ENCODE measurements at places on chromosomes 16 and 17.

DNA sequence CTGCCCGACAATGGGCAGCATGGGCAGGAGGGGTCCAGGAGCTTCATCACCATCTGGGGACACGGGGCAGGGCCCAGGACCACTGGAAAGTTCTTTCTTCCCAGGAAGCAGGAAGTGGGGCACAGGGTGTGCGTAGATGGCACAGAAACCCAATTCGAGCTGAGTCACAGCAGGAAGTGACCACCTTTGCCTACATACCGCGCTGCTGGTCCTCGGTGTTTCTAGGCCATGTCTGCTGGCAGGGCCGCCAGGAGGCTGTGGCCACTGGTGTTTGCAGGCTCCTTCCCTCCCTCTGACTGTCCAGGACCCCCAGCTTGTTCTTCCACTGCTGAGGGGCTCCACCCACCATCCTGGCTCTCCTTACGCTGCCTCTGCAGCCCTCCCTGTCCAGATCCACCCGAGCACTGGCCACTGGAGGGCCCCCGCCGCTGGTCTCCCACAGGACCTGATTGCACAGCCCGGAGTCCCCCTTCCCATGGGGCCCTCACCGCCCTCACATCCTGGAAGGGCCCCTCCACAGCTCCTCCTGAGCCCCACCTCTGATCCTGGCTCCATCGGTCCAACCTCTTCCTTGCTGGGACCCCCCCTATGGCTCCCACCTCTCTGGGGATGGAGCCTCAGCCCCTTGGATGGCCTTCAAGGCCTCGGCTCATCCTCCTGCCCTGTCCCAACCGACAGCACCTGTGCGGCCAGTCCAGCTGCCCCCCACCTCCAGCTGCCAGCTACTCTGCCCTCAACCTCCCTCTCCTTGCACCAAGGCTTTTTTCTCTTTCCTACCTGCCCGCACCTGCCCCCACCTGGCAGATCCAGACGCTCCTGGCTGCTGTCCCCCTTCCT is 14.5 kb upstream of the RASD1 start:
- peak; percentile 14 for DNase-seq

DNA sequence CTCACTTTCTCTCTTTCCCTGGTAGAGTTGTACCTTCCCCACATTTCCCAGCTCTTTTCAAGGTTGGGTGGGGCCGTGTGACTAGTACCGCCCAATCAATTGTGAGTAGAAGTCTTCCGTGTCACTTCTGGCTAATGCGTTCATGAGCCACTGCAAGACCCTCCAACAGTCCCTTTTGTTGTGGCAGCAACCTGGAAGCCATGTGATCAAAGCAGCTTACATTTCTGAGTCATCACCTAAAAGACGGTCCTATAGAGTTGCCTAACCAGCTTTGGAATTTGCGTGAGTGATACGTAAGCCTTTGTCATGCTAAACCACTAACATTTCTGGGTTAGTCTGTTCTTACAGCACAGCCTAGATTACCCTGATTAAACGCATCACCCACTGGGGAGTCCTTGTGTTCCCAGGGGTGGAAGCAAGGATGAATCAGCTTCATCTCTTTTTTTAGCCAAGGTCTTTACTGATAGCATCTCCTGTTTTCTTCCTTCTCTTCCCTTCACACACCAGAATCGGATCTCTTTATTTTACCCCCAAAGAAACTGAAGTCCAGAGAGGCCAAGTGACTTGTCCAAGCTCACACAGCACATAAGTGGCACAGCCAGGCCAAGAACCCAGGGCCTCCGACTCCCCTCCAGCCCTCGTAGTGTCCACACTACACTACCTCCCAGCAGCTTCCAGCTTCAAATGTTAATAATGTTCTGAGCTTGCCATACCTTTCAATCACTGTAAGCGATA is 366.3 kb upstream of the XYLT1 start:
- DNase-seq, result peak; percentile 50

DNA sequence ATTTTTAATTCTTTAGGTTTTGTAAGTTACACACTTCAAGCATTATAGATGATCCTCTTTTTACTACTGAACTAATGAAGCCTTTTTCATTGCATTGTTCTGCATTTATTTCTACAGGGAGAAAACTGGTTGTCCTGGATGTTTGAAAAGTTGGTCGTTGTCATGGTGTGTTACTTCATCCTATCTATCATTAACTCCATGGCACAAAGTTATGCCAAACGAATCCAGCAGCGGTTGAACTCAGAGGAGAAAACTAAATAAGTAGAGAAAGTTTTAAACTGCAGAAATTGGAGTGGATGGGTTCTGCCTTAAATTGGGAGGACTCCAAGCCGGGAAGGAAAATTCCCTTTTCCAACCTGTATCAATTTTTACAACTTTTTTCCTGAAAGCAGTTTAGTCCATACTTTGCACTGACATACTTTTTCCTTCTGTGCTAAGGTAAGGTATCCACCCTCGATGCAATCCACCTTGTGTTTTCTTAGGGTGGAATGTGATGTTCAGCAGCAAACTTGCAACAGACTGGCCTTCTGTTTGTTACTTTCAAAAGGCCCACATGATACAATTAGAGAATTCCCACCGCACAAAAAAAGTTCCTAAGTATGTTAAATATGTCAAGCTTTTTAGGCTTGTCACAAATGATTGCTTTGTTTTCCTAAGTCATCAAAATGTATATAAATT is 53.0 kb downstream of the TUBD1 start:
- DNase-seq, result no peak

DNA sequence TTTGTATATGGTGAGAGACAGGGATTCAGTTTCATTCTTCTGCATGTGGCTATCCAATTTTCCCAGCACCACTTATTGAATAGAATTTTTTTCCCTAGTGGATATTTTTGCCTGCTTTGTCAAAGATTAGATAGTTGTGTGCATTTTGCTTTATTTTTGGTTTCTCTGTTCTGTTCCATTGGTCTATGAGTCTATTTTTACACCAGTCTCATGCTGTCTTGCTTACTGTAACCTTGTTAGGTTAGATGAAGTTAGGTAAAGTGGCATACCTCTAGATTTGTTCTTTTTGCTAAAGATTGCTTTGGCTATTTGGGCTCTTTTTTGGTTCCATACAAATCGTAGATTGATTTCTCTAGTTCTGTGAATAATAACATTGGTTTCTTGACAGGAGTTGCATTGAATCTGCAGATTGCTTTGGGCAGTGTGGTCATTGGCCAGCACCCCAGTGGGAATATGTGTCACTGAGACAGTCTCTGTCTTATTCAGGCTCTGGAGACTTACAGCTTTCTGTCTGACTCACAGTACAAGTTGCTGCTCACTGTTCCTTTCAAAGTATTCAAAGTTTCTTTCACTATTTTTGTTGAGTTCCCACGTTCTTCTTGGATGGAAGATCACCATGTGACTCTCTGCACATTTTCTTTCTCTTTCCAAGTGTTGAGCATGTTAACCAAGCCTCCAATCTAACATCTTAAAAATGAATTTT is 709.1 kb downstream of the CDH11 start:
- DNase-seq, result peak; percentile 51

- no peak for DNase-seq
Observed at GRCh38 chr17:50443505-50443974, 17.5 kb downstream of the ACSF2 start.

DNA sequence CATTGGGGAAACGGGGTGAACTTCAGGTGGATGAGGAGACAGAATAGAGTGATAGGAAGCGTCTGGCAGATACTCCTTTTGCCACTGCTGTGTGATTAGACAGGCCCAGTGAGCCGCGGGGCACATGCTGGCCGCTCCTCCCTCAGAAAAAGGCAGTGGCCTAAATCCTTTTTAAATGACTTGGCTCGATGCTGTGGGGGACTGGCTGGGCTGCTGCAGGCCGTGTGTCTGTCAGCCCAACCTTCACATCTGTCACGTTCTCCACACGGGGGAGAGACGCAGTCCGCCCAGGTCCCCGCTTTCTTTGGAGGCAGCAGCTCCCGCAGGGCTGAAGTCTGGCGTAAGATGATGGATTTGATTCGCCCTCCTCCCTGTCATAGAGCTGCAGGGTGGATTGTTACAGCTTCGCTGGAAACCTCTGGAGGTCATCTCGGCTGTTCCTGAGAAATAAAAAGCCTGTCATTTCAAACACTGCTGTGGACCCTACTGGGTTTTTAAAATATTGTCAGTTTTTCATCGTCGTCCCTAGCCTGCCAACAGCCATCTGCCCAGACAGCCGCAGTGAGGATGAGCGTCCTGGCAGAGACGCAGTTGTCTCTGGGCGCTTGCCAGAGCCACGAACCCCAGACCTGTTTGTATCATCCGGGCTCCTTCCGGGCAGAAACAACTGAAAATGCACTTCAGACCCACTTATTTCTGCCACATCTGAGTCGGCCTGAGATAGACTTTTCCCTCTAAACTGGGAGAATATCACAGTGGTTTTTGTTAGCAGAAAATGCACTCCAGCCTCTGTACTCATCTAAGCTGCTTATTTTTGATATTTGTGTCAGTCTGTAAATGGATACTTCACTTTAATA is 7.0 kb upstream of the TMEM235 start:
- DNase-seq, result no peak

- peak; percentile 8 for DNase-seq
Observed at GRCh38 chr16:72023962-72024361, 15.4 kb downstream of the DHODH start.

- DNase-seq, result no peak
Observed at GRCh38 chr16:89139907-89140361, 31.6 kb upstream of the CDH15 start.

GRCh38 chr16:20844588-20844987 is 38.3 kb downstream of the REXO5 start:
- DNase-seq, result no peak

DNA sequence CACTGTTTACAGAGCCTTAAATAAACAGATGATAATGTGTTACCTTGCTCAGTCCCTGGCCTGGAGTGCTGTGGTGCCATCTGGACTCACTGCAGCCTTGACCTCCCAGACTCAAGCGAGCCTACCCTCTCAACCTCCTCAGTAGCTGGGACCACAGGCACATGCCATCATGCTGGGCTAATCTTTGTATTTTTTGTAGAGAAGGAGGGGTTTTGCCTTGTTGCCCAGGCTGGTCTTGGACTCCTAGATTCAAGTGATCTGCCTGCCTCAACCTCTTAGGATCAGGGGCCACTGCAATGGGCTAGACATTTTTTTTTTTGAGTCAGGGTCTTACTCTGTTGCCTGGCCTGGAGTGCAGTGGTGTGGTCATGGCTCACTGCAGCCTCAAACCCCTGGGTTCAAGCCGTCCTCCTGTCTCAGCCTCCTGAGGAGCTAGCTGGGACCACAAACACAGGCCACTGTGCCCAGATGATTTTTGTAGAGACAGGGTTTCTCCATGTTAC is 5.0 kb upstream of the NAGLU start:
- DNase-seq, result no peak

GRCh38 chr16:17404941-17405689 is 65.6 kb downstream of the XYLT1 start:
- DNase-seq, result no peak

DNA sequence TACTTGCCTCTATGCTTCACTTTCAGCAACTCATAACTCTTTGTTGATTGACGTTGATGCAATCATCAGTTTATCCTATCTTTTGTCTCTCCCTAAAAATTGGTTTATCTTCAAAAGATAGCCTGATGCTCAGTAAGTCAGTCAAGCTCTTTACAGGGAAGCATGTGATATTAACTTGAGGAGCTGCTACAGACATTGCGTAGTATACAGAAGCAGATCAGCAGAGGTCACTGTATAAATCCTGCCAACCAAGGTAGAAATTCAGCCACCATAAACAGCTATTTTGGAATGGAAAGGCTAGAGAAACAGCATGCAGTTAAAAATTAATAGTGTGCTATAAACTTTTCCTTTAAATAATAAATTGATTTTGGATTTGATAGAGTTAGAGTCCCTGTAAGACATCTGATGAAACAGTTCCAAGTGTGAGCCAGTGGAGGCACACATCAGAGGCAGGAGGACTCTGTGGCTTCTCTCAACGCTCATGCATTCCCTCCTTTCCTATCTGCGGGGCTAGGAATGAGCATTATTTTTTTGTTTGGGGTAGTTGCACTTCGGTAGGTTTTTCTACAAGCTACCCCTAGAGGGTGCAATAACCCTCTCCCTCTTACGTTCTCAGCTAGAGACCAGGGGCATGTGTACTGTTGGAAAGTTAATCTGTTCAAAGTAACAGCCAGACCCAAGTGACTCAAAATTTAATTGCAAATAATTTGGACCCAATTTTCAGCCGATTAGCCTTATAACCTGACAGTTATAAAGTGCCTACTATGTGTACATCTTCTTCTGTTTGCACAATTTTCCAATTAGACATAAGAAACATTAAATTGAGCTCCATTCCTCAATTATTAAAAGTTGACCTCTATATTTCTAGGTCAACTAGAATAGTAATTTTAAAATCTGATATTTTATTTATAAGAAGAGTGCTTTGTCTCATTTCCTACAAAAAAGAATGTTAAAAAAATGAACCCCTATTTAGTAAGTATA is 647.7 kb upstream of the SOX9 start:
- DNase-seq, result peak; percentile 72

- no peak for DNase-seq
Observed at GRCh38 chr17:78357177-78357586, 2.7 kb downstream of the SOCS3 start.

DNA sequence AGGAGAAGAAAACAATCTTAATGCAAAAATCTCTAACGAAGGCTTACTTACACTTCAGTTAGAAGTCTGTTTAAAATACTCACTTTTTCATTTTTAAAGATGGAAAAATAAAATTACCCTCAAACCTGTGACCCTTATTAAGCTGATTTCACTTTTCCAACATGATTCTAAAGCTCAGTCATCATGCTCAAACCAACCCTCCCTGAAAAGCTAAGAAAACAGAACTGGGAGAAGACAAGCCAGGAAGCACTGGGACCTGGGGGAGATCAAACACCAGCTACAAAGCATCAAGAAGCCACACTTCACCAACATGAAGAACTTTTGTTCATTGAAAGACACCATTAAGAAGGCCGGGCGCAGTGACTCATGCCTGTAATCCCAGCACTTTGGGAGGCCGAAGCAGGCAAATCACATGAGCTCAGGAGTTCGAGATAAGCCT is 88.8 kb downstream of the LITAF start:
- peak; percentile 64 for DNase-seq

- no peak for DNase-seq
Observed at GRCh38 chr16:78177218-78177617, 77.8 kb downstream of the WWOX start.

- no peak for DNase-seq
Observed at GRCh38 chr17:2580661-2581060, 12.8 kb upstream of the PAFAH1B1 start.

- no peak for DNase-seq
Observed at GRCh38 chr16:75172578-75172977, 24.3 kb downstream of the ZFP1 start.
